AG04449 (cell line): ENCODE measurements at places on chromosomes 13 and 19.

DNA sequence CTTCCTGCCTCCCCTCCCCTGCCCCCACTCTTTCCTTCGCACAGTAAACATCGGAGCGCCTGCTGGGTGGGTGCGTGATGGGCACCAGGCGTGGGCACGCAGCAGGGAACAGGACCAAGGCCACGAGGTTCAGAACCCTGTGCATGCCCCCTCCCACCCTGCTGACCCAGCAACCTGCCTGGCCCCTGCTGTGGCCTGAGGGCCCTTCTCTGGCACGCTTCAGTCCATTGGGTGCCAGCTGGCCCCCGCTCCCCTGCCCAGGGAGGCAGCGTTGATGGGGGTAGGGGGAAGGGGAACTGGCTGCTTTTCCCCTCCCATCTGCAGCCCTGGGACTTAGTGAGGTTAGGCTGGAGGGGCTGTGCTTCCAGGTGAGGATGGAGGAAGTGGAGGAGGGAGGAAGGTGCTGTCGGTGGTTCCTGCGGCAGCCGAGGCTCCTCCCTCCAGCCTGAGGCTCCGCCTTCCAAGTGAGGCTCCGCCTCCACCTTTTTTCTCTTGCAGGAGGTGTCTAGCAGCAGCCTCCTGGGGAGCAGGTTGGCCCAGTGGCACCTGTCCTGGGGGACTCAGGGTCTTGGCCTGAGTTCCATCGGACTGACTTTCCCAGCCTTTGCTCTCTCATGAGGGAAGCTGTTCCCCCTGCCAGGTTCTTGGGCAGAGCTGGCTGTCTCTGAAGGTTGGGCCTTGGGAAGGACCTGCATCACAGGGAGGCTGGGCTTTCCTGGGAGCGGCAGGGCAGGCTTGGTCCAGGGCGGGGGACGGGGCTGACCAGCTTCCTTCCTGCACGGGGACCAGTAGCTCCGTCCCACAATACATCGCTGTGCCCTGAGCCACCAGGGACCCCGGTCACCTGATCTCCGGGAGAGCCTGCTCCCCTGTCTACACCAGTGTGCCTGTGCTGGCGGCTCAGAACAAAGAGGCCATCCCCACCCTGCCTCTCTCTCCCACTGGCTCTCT lies 7.3 kb downstream of the PIAS4 start:
- no peak for DNase-seq

DNA sequence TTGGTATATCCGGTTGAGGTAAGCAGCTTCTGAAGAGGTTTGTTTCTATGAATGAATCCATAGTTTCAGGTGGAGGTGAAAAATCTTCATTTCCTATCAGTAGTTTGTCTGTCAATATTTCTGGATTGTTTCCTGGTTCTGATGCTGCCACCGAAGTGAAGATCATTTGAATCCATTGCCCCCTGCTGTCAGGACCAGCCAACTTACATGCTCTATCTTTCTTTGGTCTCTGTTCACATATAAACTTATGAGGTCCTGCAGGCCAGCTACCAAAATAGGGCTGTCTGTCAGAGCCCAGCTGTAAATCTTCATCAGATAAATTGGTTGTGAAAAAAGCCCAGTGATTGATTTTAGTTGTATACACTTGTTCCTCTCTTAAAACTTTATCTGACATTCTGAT lies 15.2 kb upstream of the N4BP2L1 start:
- no peak for DNase-seq

DNA sequence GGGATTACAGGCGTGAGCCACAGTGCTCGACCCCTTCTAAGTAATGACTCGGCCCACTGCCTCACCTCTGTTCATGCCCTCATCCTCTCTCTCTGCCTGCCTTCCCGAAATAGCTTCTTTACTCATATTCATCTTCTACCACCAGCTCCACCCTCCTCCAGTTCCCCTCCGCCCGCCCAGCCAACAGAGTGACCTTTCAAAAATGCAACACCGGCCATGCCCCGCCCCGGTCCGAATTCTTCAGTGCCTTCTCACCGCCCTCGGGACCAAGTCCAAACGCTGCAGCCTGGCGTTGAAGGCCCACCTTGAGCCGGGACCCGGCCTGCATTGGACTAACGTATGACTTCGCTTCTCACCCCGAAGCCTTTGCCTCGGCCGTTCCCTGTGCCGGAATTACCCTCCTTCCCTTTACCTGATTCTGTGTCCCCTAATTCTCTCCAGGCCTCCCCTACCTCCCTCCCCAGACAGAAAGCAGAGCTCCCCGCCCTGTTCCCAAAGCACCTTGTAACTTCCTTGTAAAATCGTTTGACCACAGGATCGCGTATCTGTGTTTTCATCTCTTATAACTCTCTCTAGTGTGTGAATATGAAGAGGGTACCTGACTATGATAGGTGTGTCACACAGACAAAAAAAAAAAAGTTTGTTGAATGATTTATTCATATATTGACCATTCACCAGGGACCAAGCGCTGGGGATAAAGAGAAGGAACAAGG lies 8.1 kb upstream of the MUC16 start:
- DNase-seq, result no peak

DNA sequence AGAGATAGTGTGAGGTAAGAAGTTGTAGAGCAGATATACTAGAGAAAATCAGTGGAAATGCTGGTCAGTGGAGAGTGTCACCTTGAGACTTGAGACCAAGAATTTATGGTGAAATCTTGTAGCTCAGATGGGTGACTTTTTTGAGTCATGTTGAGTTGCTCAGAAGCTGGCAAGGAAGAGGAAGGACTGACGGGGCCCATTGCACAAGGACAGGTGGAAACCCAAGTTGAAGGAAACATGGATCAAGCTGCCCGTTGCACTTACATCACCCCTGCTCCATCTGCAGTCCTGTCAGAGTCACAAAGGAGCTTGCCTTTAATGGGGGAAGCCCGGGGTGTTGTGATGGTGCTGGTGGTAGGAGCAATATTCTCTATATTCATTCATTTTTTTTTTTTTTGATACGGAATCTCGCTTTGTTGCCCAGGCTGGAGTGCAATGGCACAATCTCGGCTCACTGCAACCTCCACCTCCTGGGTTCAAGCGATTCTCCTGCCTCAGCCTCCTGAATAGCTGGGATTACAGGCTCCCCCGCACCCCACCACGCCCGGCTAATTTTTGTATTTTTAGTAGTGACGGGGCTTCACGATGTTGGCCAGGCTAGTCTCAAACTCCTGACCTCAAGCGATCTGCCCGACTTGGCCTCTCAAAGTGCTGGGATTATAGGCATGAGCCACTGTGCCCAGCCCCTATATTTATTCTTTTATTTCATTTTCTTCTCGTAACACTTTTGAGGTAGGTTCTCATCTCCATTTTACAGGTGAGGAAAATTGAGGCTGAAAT lies 27.4 kb downstream of the UBAC2 start:
- no peak for DNase-seq

- peak; percentile 60 for DNase-seq
These were observed 386.6 kb downstream of the DIAPH3 start for GRCh38 chr13:59776924-59777690.

GRCh38 chr19:5075597-5075996 lies 106.7 kb downstream of the KDM4B start:
- no peak for DNase-seq

- DNase-seq, result no peak
These were observed 27.7 kb upstream of the ASF1B start for GRCh38 chr19:14164082-14164481.

- no peak for DNase-seq
These were observed 2.0 kb downstream of the LRCH1 start for GRCh38 chr13:46554951-46555350.

- DNase-seq, result peak; percentile 65
These were observed 26.7 kb upstream of the ISYNA1 start for GRCh38 chr19:18464646-18465045.

DNA sequence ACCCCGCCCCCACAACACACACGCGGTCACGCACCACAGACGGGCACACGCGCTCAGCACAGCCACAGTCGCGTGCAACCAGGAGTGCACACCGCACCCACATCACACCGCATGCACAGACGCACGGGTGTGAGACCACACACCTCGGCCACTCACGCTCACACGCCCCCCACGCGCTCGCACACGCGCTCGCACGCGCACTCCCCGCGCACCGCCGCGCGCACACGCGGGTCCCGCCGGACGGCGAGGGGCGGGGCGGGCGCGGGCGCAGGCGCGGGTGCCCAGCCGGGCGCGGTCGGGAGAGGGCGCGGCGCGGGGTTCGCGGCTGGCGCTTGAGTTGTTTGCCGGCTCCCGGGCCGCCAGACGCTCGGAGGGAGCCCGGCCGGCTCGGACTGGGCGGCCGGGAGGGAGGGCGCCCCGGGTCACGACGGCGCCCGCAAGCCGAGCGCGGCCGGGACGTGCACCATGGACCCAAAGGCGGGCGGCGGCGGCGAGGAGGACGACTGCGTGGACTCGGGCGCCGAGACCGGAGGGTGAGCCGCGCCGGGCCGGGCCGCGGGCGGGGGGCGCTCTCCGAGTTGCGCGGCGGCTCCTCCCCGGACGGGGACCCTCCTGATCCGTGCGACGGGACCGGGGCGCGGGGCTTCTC lies at the start of gene FAM124A:
Gene FAM124A, plus strand, starts transcription at position 362 of the 649 bp plus-strand sequence. Its CDS starts 104 bp downstream, at position 466.
- no peak for DNase-seq

- no peak for DNase-seq
These were observed 7.9 kb upstream of the DENND1C start for GRCh38 chr19:6489278-6490061.

GRCh38 chr13:30580852-30581502 lies 36.7 kb upstream of the USPL1 start:
- no peak for DNase-seq

DNA sequence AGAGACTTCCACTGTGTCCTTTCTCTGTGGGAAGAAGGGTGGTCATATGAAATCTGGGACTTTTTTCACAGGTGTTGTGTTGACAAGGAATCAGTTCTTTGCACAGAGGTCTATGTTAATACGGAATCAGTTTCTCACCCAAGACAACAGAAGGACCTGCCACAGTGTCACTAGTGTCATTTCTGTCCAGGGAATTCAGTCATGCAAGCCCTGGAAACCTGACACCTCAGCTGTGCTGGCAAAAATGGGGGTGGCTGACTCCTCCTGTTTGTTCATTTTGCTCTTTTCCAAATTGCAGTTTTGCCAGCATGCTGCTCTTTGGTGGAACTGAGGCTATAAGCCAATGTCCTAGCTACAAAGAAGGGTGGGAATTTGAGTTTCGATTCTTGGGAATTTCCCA lies 49.8 kb upstream of the ESD start:
- no peak for DNase-seq

DNA sequence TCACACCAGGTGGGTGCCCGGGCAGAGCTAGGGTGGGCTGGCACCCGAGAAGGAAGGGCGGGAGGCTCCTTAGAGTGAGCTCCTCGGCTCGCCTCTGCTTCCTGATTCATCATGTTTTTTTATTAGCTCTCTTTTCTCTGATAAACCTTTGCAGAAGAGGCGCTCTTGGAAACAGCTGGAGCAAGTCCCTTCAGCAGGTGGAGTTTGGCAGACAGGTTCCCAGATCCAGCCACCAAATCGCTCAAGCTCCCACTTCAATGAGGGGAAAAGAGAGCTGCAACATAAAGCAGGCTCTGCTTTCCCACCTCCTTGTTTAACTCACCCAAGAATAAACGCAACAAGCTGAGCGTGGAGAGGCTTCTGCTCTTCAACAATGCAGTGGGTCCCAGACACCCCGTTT lies 244.8 kb downstream of the TSHZ3 start:
- no peak for DNase-seq

DNA sequence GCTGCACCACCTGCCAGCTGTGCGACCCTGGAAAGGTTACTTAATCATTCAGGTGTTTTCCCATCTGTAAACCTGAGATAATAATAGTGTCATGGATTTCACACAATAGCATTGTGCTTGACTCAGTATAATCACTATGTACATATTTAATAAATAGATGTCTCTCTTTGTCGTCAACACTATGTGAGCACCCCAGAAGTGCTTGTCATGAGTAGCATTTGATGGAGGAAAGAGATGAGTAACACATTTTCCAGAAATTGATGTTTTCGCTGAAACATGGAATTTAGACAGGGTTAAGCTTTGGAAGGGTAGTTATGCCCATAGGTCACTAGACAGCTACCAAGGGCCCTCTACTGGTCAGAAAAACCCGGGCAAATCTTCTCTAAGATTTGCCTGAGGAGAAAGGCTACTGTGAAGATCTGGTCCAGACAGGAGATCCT lies 9.5 kb upstream of the MBNL2 start:
- no peak for DNase-seq

DNA sequence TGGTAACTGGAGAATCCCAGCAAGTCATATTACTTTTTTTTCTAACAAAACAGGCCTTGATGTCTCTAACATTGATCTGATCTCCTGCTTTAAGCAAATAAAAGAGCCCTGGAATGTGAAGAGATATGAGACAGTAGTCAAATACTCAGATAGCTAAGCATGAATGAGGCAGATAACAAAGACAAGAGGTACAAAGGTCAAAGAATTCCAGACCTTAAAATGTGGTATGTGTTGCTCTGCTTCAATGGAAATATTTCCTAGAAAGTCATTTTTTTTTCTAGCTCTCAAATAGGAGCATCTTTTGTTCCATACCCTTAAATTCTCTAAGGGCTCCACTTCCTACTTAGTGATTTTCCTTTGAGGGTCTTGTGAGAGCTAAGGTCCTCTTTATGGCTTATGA lies 54.6 kb downstream of the ZNF254 start:
- no peak for DNase-seq

DNA sequence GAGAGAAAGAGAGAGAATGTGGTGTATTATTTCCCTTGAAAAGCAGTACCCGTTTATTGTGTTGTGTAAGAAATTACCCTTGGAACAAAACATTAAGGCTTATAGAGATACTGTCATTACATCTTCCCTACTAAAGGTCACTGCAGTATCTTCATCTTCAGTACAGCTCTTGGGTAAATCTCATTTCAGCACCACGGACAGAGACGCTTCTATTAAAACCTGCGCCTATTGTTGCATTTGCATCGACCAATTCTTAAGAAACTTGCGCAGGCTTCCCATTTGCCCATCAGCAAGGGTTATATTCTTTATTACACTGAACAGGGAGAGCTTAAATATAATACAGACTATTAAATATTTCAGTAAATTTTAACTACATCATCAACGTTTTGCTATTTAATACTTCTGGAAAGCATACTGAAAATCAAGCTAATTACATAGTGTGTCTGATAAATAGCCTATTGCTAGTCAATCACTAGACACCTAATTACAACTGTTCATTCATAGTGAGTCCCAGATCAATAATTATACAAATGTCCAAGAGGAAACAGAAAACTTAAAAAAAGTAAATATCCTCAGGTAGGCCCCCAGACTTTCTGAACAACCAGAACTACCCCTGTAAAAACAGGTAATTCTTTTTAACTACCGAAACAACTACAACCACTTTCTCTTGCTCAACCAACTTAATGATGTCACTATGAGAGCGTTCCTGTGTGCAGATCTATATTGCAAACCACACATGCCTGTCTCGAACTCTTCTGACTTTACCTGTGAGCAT lies 350.6 kb downstream of the LIG4 start:
- no peak for DNase-seq

DNA sequence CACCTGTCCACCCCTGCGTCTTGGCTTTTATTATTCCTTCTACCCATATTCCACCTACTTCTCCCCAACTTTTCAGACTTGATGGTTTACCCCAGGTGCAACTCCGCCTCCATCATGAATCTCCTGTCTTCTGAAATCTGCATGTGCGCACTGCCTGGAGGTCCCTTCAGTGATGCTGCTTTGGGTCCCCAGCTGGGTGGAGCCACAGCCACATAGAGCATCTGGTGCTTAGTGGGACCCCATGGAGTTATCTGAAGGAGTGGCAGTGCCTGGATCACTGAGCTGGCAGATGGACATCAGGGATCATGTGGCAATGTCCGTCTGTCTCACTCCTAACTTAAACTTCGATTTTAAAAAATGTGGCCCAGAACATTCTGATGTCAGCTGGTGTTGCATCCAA lies 13.5 kb downstream of the ZNF536 start:
- DNase-seq, result no peak

GRCh38 chr19:13622766-13623715 lies 116.8 kb upstream of the CACNA1A start:
- no peak for DNase-seq
